Stimulated activated CD4-positive, alpha-beta T cell treated with anti-CD3 and anti-CD28 coated beads, Interleukin-1b, Interleukin-23, amount 100 ng/mL, for 1 hour (primary cell): ENCODE measurements at places on chromosomes 16 and 17.

DNA sequence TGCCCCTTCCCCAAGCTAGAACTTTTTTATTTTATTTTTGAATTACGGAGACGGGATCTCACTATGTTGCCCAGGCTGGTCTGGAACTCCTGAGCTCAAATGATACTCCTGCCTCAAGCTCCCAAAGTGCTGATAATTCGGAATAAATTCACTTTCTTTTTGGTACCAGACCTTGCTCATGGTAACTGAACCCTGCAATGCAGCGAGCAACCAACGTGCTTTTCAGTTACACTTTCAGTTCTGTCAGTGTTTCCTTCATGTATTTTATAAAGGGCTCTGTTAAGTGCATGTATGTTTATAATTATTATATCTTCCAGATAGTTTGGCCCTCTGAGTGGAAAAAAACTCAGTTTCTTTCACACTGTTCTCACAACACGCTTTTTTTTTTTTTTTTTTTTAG is 13.9 kb downstream of the C16orf96 start:
- no peak for DNase-seq

DNA sequence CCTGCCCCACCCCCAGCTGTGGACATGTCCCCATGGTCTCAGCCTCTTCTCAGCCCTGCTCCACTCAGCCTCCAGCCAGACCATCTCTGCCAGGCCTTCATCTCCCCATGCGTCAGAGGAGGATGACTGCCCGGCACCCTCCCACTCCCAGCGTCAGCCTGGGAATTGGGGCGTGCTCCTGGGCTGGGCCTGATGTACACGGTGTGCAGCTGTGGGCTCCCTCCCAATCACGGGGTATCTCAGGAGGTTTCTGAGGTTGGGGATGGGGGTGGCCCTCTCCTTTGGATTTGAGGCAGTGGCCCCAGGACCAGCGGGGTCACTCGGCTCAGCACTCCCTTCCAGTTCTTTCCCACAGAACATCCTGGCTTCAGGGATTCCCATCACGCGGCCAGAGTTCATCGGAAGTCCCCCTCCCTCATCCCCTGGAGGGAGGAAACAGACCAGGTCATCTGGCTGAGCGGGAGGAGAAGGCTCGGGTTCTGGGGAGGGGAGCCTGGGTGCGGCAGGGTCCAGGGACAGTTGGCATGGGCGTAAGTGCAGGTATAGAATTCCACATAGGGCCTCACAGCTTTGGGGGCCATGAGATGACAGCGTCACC is 36.9 kb downstream of the SOCS3 start:
- no peak for DNase-seq

DNA sequence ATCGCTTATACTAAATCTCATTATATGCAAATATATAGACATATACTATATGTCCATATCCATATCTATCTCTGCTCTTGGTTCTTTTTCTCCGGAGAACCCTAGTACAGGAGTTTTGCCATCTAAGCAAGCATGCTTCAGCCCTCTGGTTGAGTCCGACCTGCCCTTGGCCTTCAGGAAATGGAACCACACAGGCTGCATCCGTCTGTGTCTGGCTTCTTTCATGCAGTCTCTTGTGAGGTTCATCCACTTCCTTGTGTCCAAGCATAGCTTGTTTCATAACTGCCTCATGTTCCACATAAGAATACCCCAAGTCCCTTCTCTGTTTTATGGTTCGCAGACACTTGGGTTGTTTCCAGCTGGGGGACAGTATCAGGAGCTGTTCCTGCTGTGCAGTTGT is 16.8 kb downstream of the SNX20 start:
- no peak for DNase-seq

DNA sequence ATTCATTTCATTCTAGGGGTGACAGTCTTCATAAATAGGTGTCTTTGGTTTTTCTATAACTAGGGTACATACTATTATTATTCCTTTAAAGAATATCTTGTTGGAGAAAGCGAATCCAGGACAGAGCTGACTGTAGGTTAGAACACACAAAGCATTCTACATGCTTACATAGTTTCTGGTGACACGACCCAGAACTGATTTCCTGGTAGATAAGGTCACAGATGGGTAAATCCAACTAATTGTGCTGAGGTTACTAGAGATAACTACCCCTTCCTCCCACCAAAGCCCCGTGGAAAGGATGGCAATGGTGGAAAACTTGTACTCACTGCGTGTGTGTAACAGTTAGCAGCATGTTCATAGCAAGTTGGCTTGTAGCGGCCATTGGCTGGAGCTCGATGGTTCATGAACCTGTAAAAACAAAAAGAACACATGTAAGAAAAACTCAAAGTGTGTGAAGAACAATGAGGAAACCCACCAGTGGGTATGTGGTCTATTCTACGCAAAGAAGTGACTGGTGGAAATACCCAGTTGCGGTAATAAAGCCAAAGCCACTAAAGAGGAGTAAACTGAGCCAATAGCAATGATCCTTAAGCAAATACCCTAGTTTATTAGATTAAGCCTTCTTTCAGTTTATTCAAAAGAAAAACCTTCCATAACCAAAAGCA is 7.7 kb downstream of the MMD start:
- no peak for DNase-seq

- no peak for DNase-seq
These were observed 206.9 kb upstream of the C17orf78 start for GRCh38 chr17:37168731-37169353.

DNA sequence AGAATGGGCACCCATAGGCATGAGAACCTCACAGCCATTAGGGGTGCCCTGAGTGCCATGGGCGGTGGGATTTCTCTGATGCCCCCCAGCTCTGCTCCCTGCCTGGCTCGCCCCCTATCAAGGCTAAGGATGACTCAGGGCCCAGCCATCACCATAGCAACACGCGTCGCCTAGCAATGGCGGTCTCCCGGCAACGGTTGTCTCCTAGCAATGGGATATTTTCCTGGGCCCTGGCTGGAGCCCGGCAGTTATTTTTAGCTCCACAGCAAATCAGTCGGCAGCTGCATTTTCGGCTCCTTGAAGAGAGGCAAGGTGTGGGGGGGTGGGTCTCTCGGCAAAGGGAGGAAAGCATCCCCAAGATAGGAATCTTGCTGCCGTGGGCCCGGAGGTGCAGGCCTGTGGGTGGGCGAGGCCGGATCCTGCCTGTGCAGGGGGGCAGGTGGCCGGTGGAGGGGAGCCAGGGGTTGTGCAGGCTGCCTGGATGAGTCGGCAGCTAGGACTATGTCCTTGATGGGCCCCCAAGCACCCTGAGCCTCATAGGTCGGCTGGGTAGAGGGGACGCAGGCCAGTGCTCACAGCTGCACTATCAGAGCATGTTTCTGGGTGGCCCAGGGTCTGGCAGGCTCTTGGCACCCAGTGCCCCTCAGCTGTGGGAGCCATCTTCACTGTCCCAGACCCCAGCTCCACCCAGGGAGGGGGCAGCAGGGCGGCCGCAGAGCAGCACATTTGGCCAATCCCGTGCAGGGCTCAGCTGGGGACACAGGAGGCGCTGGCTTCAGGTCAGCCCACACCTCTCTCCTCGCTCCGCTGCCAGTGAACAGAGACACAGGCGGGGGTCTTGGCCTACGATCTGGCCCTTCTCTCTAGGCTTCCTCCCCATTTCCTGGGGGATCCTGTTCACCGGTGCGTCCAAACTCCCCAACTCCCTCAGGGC is 4.2 kb upstream of the FBXL16 start:
- no peak for DNase-seq

DNA sequence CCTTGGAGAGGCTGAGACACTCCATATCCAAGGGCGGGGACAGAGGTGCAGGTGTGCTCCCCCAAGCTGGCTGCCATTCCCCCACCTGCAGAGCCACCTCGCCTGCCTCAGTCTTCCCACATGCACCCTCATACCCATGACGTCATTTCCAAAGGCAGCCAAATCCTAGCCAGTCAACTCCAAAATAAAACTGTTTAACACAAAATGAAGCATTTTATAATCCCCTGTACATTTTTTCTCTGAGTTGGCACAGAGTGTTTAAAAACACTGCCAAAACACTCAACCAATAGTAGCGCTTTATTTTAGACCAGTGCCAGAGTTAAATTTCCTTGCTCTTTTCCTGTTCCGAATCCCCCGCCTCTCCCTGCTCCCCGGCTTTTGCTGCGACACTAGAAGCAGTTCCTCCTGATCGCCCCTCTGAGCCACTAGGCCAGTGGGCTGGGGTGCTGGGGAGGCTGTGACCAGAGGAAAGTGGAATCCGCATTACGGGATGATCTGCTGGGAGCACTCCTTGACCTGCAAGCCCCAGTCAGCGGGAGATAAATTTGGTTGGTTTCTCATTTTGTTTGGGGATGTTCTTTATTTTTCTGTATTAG is 139.5 kb downstream of the ZNF423 start:
- no peak for DNase-seq

DNA sequence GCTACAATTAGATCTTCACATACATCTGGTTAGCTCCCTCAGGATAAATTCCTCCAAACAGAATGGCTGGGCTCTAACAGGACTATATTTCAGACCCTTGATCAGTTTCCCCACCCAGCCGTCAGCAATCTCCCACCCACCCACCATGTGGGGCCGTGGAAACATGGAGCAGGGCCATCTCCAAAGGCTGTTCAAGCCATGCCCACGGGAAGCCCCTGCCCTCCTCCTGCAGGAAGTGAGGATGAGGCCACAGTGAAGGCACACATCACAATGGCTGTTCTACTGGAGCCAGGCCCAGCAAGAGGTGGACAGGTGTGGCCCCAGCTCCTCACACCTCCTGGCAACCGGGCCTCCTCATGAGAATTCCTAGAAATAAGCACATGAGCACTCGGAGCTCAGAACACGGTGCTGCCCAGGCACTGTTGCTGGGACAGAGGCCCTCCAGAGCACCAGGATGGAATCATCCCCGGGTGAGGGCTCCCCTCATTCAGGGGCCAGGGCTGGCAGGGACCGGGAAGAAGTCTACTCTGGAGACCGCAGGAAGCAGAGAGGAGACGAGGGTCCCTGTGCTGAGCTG is at the start of gene LITAFD:
Gene LITAFD (plus strand): TSS at position 311 of the 577 bp plus-strand sequence. CDS start 2,005 bp downstream, outside the sequence.
- no peak for DNase-seq

- DNase-seq, result no peak
These were observed 1.0 kb upstream of the KRT20 start for GRCh38 chr17:40886090-40886489.

- no peak for DNase-seq
These were observed 171.6 kb downstream of the SHISA6 start for GRCh38 chr17:11412654-11413053.

- no peak for DNase-seq
These were observed 45.8 kb downstream of the WNT3 start for GRCh38 chr17:46772475-46773220.

DNA sequence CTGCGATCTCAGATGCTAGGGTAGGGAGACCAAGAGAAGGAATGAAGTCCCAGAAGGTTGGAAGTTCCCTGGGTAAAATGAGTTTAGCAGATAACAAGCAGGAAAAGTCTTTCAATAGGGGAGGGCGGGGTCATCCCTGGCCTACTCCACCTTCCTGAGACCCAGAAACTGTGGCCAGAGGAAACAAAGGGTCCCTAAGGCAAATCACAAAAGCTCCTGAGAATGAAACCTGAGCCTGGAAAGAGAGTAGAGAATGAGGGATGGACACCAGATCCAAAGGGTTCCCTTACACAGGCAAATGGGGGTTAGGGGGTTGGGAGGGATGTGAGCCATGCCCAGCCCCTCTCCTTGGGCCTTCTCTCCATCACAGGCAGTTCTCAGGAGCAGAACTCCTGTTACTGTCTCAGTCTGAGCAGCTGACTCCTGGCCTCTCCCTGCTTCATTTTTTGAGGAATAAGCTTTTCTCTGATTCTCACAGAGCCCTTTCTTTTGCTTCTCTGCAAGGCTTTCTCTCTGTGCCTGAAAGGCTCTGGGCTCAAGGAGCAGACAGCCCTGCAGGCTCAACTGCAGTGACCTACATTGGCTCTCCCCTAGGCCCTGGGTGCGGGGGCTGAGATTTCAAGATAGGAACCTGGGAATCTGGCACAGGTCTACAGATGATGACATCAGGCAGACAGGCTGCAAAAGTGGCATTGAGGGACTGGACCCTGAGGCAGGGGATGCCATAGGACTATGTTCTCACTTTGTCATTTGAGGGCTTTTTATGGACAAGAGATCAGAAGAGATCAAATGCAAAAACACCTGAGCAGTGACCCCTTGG is 9.8 kb upstream of the NR1D1 start:
- DNase-seq, result no peak
